Common myeloid progenitor, CD34-positive (primary cell): ENCODE measurements at places on chromosomes 13 and 19.

GRCh38 chr19:2775556-2776430 is 7.3 kb downstream of the SGTA start:
- DNase-seq = peak; percentile 80

DNA sequence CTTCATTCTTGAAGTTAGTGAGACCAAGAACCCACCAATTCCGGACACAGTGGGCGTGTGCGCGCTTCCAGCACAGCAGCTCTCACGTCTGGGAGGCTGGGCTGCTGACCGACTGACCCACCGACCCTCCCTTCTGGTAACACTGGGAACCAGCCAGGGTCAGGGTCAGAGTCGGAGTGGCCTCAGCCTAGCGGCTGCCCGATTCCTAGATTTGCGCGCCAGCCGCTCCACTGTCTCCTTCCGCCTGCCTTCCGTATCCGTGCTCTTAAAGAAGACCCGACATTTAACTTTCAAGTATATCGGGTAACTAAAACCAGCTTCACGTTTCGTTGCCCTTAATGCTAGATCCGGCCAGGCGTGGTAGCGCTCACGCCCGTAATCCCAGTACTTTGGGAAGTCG is 41.1 kb downstream of the SERP2 start:
- DNase-seq = no peak

GRCh38 chr13:43319617-43320444 is 296.4 kb downstream of the DNAJC15 start:
- no peak for DNase-seq

- no peak for DNase-seq
Observed at GRCh38 chr13:76086729-76087128, 450.6 kb downstream of the LMO7 start.

DNA sequence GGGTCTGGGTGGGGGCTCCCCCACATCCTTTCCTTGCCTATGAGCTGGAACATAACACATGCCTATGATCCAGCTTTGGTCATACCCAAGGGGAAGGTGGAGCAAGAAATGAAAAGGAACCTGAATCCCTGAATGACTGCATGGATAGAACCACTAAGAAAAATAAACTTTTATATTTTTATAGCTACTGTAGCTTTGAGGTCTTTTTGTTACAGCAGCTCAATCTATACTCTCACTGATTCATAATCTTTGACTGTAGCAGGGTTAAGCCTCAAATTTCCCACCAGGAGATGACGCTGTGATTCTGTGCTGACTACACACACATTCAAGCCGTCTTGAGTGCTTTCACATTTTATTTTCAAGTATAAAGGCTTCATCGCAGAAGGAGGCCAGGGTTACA is 8.8 kb downstream of the PALM3 start:
- no peak for DNase-seq

GRCh38 chr13:87661471-87661870 is 9.7 kb upstream of the SLITRK5 start:
- no peak for DNase-seq

- DNase-seq = no peak
Observed at GRCh38 chr19:30036154-30037129, 94.4 kb downstream of the URI1 start.

- peak; percentile 6 for DNase-seq
Observed at GRCh38 chr13:82565201-82565600, 1317.1 kb downstream of the SLITRK1 start.

DNA sequence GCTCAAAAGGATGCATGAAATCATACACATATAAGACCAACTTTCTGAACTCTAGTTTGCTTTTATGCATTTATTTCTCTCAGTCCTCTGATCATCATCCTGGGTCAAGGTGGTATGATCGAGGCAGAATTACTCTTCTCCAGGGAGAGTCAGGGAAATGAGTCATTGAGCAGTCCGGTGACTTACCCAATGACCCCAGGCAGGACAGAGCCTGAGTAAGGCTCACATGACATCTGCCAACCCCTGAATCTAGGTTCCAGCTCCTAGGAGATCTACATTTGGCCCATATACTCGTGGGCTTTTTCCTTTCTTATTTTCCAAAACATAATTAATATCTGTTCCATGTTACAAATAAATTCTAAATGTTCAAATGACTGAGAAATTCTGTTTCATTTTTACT is 502.3 kb downstream of the FOXO1 start:
- no peak for DNase-seq

DNA sequence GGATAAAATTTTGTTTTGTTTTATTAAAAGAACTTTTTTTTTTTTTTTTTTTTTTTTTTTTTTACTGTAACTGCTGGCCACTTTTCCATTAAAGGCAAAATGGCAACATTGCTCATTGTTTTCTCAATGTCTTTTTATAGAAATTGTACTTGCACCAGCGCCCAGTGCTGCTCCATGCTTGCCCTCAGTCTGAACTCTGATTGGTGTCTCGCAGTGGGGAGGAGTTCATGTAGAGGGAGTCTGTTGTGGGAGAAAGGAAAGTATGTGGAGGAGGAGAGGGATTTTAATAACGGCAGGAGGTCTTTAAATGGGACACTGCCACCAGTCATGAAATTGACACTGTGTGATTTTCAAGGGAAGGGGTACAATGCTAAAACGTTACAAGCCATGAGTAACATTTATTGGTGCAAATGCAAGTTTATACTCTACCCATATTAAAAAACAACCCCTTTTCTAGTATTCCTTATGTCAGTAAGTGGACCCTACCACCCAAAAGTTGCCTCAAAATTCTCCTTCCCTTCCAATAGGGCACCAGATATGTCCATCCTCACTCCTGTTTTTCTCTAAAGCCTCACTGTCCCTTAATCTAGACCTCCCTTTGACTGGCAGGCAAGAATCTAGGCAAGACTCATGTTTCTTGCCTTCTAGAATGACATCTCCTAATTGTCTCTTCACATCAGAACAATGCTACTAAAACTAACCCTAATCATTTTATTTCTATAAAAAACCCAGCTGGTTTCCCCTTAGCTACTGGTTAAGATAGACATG is 3.2 kb downstream of the RASL11A start:
- DNase-seq = no peak

- no peak for DNase-seq
Observed at GRCh38 chr19:610071-610800, 20.6 kb downstream of the HCN2 start.

- peak; percentile 90 for DNase-seq
Observed at GRCh38 chr19:47240996-47241918, 10.3 kb upstream of the BBC3 start.

- no peak for DNase-seq
Observed at GRCh38 chr13:97068151-97068550, 73.9 kb upstream of the OXGR1 start.

- DNase-seq = no peak
Observed at GRCh38 chr13:113035213-113035800, 66.3 kb downstream of the MCF2L start.

DNA sequence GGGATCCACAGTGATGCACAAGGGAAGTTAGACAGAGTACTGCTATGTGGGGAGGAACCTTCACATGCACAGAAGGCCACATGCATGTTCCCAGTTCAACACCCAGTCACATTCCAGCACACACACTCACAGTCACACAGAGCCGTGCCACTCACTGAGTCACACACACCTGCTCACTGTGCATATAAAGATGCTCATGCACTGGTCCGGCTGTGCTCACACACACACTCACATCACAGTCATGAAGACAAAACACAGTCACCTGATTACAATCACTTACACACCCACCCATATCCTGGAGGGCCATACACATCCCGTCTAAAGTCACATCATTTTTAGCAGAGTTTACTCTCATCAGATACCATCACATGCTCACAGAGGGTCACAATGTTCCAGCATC is 478 bp downstream of the CLC start:
- no peak for DNase-seq

- peak; percentile 36 for DNase-seq
Observed at GRCh38 chr19:45973553-45974338, at the start of gene NOVA2. TSS of gene NOVA2 (minus strand) at chr19:45973865. CDS start at chr19:45973351, 514 bp downstream.

GRCh38 chr13:64074971-64075474 is 2659.4 kb upstream of the PCDH20 start:
- no peak for DNase-seq

DNA sequence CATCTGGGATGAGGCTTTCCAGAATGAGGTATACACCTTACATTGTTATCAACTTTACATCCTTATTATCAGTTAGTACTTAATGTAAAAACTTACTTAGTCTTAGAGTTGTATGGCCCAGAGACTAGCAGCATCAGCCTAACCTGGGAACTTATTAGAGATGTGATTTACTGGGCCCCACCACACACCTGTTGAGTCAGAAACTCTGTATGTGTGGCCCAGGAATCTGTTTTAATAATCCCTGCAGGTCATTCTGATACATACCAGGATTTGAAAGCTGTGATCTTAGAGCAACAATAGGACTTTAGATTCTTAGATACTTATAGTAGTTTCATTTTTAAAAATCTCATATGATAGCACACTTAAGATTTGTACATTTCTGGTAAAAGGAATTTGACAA is 17.4 kb downstream of the FNDC3A start:
- DNase-seq = no peak

- DNase-seq = no peak
Observed at GRCh38 chr19:38162094-38162493, 61.9 kb downstream of the DPF1 start.

DNA sequence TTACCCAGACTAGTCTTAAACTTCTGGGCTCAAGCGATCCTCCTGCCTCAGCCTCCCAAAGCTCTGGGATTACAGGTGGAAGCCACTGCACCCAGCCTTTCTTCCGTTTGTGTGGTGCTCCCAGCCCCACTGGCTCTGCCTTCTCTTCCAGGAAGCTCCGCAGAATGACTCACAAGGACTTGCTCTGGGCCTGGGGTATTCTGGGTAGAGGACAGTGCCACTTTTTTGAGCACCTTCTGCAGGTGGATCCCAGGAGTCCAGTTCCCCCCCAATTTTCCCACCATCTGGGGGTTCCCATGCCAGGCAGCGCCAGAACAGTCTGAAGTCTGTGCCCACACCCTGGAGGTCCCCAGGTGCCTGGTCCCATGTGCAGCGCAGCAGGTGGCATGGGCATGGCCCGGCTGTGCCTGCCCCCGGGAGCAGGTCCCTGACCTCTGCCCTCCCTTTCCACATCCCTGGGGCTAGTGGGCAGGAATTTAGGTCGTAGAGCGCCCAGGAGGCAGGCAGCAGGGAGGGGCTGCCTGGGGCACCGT is 1.6 kb downstream of the REEP6 start:
- no peak for DNase-seq

DNA sequence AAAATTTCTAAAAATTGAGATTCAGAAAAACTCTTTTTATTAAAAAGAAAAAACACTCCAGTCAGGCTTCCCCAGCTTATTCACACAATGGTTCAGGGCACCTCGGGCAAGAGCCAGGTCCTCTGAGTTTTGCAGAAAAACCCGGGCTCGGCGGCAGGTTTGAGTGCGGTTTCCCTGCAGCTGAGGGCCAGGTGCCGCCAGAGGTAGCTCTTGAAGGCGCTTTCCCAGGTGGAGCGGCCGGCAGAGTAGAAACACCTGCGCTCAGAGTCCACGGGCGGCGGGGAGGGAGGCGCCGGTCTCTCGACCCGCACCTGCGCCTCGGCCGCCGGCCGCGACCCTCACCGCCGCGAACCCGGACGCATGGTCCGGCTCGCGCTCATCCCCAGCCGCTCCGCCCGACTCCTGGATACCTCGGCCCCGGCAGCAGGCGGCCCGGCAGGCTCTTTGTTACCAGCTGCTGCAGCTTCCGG is 444 bp downstream of the PROSER1 start:
- no peak for DNase-seq
